ENCODE measurements at places on chromosomes 13 and 19.

DNA sequence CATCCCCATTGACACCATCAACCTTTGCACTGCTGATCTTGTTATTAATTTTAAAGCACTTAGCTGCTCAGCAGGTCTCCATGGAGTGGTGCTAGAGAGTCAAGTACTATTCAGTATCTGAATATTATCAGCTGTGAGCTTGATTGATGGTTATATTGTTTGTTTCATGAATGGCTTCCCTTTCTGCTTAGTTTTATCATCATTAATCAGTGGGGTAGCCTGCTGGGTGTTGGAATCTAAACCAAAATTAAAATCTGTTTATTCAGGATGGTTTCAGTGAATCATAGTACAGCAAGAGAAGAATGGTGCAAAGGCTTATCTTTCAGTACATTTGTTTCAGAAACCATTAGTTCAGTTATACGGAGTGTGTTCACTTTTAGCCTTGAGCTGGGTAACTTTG is 42.5 kb upstream of the SCEL start:
- DNase-seq: no peak

GRCh38 chr13:60078226-60078625 is 85.5 kb downstream of the DIAPH3 start:
- no peak for DNase-seq

GRCh38 chr13:45339867-45340266 is 1.1 kb downstream of the TPT1 start:
- DNase-seq: no peak

GRCh38 chr13:52179925-52180324 is 20.5 kb upstream of the NEK3 start:
- no peak for DNase-seq

GRCh38 chr19:14112809-14113385 is 4.7 kb downstream of the PRKACA start:
- no peak for DNase-seq

- DNase-seq: peak; percentile 55
Observed at GRCh38 chr19:46014941-46015686, 7.7 kb downstream of the PGLYRP1 start.

DNA sequence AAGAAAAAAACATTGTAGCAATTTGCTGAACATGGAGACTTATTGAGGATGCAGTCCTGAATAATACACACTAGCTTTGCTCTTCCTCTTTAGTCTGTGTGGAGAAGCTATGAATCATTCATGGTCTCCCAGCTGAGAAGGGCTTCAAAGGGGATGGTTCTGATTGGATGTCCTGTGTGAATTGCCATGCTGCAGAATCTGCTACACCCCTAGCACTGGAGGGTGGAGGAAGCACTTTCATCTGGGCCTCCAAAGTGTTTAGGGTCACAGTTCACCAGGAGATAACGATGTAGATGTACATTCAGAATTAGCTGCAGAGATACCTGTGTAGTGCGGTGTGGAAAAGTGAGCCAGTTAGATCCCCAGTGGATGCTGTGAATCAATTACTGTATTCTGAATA is 321.1 kb upstream of the EDNRB start:
- no peak for DNase-seq

DNA sequence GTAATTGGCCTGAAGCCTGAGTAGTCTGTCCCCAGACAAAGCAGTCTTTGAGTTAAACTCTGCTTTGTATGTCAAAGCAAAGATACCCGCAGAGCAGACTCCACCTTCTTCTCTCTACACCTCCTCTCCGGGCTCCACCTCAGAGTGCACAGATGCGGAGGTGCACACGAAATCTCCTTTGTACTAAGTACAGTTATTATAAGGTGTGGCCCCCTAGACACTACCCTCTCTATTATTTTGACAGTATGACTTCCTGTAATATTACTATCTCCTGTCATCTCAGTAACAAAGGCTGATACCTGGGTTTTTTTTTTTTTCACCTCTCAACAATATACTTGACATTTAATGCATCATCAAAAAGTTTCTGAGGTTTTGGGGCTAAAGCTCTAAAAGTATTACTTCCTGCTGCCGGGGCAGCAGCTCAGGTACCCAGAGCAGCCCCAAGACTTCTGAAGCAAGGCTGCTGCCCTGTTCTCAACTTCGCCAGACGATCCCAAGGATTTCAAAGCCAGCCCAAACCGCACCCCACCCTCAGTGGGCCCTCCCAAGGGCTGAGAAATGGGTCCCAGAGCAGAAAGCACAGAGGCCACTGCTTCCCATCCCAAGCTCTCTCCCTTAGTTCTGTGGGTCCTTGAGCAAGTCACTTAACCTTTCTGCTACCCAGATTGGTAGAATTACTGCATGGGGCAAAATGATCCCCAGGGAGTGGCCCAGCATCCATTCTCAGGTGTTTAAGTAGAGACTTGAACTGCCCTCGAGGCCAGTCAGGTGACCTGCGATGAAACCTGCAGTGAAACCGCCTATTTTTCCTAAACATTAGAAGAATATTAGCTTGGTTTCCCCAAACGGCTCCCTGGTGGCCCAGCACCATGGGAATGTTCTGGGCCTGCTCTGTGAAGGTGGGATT is 180.6 kb downstream of the FOXO1 start:
- DNase-seq: peak; percentile 48

GRCh38 chr19:1945899-1946298 is 4.9 kb downstream of the CSNK1G2 start:
- no peak for DNase-seq

GRCh38 chr13:111043575-111043982 is 71.5 kb upstream of the ARHGEF7 start:
- no peak for DNase-seq

DNA sequence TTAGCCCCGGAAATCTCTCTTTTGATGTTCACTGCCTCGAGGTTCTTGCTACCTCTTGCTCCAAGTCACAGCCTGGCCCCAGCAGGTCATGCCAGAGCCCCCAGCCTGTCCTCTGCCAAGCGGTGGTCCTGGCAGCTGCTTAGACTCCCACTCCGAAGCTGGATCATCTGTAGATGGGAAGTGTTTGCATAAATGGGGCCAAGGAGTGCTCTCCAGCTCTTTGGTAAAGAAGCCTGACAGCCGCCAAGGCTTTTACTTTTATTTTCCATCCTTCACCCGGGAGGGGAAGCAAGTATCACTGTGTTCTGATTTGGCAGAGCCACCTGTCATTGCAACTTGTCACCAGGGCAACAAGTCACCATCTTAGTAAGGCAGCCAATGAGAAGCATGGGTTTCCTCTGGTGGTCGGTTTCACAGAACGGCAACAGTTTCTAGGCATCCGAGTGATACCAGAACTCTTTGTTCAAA is 10.6 kb upstream of the RETN start:
- DNase-seq: no peak

GRCh38 chr13:23605831-23606230 is 35.6 kb downstream of the TNFRSF19 start:
- DNase-seq: no peak

GRCh38 chr13:99982731-99983498 is 1.3 kb downstream of the ZIC2 start:
- no peak for DNase-seq

DNA sequence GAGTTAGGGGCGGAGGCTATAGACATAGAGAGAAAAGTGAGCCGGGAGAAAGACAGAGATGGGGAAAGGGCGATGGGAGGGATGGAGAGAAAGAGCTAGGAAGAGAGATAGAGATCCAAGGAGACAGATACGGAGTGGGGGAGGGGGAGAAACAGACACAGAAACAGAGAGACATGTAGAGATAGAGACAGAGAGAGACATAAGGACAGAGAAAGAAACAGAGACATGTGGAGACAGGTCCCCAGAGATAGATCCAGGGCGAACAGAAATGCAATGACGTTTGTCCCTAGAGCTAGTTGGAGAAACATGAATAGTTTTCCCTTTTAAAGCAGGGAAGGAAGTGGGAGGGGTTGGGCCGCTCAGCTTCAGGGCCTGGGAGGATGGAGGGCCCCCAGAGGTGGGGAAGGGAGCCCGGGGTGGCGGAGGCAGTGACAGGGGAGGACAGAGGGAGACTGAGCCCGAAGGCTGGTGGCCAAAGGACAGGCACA is 4.6 kb downstream of the PPP1R14A start:
- no peak for DNase-seq

DNA sequence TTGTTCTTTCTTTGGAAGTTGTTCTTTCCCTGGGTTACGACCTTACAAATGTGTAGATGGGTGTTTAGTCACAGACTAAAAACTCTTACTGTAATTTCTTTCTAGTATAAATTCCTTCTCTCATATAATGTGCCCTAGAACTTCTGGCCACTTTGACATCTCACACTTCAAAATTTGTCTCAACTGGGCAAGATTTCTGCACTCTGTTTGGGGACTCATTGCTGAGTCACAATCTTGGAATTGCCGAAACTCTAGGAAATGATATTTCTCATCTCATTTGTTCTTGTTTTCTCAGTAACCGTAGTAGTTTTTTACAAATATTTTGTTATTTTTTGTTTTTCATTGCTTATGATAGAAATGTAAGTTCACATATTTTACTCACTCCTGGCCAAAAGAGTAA is 2523.2 kb upstream of the PCDH20 start:
- no peak for DNase-seq

- no peak for DNase-seq
Observed at GRCh38 chr19:34972163-34972705, 8.2 kb upstream of the ZNF792 start.

- DNase-seq: no peak
Observed at GRCh38 chr13:36919171-36919832, 736 bp downstream of the SMAD9 start.

GRCh38 chr13:100433475-100433874 is 155.1 kb downstream of the GGACT start:
- no peak for DNase-seq

GRCh38 chr13:38900188-38900587 is 90.4 kb downstream of the STOML3 start:
- DNase-seq: no peak

DNA sequence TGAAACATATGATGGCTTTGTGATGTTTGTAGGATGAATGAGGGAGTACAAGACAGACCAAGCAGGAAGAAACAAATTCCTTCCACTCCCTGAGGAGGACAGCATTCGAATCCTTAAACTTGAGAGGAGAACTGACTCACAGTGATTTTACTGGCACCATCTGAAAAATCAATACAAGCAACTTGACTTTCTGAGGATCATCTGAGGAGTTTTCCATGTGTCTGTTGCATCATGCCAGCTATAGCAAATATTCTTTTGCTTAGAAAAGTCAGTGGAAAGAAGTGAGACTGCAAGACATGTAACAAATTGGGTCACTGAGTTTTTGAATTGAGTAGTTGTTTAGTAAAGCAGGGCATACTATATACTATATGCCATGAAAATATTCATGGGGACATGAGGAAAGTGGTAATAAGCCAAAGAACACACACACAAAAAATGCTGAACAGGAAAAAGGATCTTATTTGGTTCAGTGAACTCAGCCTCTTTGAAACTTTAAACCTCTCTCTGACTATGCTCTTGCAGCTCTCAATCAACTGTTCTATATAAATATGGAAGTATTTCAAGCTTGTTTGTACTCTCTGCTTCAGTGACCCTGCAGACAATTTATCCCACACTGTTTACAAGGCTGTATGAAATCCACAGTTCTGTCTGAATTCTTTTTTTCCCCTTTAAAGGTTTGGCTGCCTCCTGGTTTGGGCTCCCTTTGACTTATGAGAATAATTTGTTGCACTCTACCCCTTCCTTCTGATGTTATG is 35.5 kb downstream of the SERTM1 start:
- no peak for DNase-seq

GRCh38 chr13:37059848-37060192 is 332 bp upstream of the SUPT20H start:
- no peak for DNase-seq

- no peak for DNase-seq
Observed at GRCh38 chr13:21925720-21926119, 254.8 kb downstream of the FGF9 start.

DNA sequence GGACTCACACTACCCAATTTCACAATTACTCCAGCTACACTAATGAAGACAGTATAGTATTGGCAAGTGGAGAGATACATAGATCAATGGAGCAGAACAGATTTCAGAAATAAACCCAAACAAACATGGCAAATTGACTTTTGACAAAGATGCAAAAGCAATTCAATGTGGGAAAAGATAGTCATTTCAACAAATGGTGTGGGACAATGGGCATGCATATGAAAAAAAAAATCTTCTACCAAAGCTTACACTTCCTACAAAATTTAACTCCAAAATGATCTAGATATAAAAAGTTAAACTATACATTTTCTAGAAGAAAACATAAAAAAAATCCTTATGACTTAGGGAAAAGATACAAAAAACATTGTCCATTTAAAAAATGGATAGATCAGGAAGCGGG is 2.7 kb upstream of the IGFL4 start:
- no peak for DNase-seq

DNA sequence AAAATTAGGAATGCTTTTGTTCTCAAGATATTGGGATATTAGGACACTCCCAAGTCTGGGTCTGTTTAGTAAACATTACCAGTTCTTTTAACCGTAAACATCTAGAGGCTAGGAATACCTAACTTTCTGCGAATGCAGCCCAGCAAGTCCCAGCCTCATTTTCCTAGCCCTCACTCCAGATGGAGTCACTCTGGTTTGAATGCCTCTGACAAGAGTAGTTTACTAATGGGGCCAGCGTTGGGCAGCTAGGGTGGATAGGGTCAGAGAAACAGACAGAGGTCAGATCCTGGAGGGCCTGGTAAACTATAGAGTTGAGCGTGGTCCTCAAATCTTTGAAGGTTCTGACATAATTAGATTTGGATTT is 53.6 kb downstream of the WDFY2 start:
- DNase-seq: no peak

GRCh38 chr19:19409205-19409604 is 3.7 kb downstream of the GATAD2A start:
- DNase-seq: no peak

- no peak for DNase-seq
Observed at GRCh38 chr13:49218493-49219051, 1.6 kb upstream of the MLNR start.

DNA sequence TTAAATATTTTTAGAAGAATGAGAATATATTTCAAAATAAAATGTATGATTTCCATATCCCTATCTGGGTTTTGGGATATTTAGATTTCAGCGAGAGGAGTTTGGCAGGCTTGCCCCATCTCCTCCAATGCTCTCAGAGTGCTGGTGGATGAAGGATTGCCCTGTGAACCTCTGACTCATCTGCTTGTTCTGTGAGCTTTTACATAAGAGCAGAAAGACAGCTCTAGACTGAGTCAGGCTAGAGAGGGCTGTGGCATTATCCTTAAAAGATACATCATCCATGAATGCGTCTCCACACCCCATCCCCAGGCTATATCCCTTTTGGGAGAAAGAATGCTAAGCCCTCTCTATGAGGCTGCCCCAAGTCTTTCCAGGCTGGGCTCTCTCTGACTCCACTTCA is 190.6 kb downstream of the TUBA3C start:
- DNase-seq: no peak

GRCh38 chr19:4909156-4909896 is at the start of gene UHRF1:
Gene UHRF1 (plus strand): TSS chr19:4909501. CDS start chr19:4910886, 1,385 bp downstream.
- DNase-seq: no peak

DNA sequence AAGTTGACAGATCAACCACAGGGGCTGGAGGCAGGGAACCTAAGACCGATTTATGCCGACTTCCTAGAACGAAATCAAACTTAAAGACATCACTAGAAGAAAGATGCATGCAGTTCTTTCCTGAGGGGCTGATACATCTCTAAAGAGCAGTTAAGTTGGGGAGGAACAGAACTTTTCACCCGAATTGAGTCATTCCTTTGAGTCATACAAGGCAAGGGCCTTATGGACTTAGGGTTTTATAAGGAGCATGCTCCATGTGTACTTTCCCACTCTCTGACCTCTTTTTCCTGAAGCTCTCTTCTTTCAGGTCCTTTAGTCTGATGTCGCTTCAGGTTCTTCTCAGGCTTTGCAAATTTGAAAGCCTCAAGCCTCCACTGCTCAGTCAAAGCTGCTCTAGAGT is 7.9 kb upstream of the FBXL3 start:
- no peak for DNase-seq

- no peak for DNase-seq
Observed at GRCh38 chr13:74256969-74257368, 122.8 kb upstream of the KLF12 start.

All from stimulated activated CD8-positive, alpha-beta memory T cell treated with anti-CD3 and anti-CD28 coated beads, Interleukin-2, amount 100 ng/mL, for 1 hour (primary cell).